IPS-NIHi11 (cell line): ENCODE measurements at places on chromosomes 13 and 19.
A peak's percentile ranks its signal among the peaks of the same experiment; 100 is the strongest.

DNA sequence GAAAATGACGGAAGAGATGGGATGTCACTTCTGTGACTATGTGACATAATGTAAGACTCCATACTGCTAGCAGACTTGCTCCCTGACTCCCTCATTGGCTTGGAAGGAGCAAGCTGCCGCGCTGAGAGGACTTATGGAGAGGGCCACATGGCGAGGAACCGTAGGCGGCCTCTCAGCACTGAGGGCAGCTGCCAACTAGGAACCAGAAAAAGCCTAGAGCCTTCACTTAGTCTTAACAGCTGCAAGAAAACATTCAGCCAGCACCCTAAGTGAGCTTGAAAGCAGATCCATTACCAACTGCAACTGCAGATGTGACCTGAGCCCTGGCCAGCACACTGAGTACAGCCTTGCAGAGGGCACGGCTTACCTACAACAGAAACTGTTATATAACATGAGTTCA, 33.9 kb downstream of the USP12 start:
- DNase-seq = no peak

GRCh38 chr19:32798201-32798600, 71.4 kb downstream of the SLC7A9 start:
- DNase-seq = no peak

GRCh38 chr19:3684054-3684816, 16.0 kb downstream of the PIP5K1C start:
- no peak for DNase-seq

DNA sequence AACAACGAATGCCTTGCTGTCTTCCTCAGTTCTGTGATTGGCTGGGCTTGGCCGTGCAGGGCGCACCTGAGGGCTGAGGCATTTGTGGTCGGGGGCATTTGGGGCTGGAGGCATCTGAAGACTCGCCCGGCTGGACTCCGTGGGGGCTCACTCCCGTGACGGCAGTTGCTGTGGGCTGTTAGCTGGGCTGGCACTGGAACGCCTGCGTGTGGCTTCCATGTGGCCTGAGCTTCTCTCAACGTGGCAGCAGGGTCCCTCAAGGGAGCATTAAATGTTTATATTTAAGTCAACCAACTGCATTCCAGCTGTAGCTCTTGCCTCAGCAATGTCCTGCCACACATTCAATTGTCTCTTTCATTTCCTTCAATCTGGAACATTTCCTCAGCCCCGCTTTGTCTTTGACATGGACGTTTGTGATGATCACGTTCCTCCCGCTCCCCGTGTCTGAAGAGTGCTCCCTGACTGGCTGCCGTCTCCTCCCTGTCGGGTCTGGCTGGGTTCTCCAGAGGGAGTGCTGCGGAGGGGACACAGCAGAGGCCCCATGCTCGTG, 21.0 kb downstream of the CCDC8 start:
- no peak for DNase-seq

GRCh38 chr13:59348617-59349016, 815.1 kb downstream of the DIAPH3 start:
- DNase-seq = no peak

GRCh38 chr13:104872153-104872552, 1663.3 kb downstream of the EFNB2 start:
- DNase-seq = no peak

DNA sequence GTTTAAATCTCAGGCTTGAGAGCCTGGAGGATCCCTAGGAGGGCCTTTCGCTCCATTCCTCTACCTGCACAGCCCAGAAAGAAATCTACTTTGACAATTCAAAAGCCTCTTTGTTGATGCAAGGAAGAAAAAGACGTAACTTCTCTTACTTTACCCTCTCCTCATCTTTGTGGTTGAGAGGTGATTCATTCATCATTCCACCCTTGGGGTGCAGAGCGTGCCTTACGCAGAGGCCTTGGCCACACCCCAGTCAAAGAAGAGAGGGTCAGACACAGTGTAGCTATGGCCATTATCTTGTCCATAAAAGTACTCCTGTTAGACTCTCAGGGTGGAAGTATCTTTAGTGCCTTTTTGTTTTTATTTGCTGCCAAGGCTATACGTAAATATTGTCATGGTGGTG, 184.0 kb downstream of the IRS2 start:
- no peak for DNase-seq

- DNase-seq = no peak
Measured at GRCh38 chr13:81104035-81104715, 763.2 kb upstream of the SPRY2 start.

GRCh38 chr13:82292334-82292733, 1589.9 kb downstream of the SLITRK1 start:
- DNase-seq = no peak

GRCh38 chr19:51572908-51573307, 1.8 kb downstream of the ZNF175 start:
- DNase-seq = no peak

DNA sequence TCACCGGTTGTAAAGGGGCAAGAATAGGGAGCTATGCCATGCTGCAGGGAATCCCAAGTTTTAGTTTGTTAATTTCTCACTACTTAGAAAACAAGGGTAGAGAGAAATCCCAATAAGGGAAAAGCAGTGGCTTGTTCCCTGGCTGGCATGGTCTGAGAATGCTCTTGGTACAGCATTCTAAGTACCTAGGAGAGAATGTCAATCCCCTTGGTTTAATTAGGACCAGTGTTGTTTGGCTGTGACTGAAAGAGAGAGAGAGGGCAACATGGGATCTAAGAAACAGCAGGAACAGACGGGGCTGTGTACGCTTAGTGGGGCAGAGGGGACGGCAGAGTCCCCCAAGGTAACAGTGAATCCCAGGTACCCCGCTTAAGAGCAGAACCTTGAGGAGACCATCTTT, 228.8 kb downstream of the PCDH9 start:
- no peak for DNase-seq

GRCh38 chr19:11699931-11700794, 38.6 kb downstream of the ZNF823 start:
- DNase-seq = peak; percentile 41

DNA sequence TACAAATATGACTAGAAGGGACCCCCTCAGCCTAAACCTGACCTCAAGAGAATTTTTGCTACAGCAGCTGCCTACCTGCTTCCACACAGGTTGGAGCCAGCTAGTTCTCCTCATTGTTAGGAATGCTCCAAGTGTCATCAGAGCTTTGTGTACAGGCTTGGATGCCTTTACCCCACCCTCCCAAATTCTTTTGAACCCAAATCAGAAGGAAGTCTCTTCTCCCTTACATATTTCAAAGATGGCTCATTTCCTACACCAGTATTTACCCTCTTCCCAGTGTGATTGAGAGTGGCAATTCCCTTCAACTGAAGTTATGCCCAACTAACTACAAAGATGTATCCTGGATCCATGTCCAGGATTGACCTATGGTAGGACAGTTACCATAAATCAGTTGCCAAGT, 323.2 kb downstream of the OXGR1 start:
- DNase-seq = no peak
